ENCODE measurements at places on chromosomes 6 and 20. TPM values are rescaled to one million over a fixed set of nuclear protein-coding genes. Genes with fewer than 3 reads are reported as not detected.

DNA sequence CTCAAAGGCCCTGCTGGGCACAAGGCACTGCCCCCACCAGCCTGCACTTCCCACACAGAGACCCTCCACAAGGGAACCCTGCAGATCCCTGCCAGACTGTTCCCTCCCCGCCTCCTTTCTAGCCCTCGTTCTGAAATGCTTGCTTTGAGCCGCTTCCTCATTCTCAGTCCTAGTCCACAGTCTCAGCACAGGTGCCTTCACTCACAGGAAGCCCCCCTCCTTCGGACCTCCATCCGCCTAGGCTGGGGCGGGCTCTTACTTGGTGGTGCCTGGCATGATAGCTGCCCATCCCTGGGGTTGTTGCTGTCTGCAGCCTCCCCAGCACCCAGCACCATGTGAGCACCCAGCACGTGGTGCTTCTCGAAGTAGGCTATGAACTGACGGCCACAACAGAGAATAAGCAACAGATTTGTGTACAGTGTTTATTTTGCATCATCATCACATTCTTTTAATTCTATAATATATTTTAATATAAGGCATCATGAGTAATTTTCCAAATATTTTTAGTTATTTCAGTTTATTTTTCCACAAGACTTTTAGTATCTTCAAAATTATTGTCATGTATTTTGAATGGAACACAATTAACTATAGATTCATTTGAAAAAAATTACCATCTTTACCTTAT lies 12.3 kb downstream of the CST5 start:
- no peak for DNase-seq

DNA sequence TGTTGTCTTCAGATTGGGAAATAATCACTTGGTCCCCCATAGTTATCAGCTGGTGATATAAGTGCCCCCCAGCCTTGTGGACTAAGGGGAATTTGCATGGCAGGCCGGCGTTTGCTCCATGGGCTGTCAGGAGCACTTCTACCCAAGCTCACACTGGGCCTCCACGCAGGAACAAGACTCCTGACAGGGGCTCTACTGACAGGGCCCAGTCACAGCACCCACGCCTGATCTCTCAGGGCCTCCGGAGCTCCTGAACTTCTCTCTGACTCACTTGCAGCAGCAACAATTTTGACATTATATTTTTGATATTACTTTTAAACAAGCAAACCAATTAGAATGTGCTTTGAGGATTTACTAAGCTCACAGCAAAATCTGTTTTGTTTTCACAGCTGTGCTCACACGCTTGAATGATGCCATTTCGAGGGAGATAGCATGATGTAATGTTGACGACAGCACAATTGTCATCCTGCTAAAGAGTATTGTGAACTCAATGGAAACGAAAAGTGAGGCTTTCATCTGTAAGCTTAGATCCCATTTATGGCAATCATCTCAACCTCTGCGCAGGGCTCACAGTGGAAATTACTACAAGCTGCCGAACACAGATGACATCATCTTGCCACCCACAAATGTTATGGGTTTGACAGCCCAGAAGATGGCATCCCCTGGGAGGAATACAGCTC lies 28.7 kb upstream of the TXNDC5 start:
- DNase-seq: no peak

GRCh38 chr6:159103396-159104162 lies 58.8 kb upstream of the TAGAP start:
- DNase-seq: no peak

DNA sequence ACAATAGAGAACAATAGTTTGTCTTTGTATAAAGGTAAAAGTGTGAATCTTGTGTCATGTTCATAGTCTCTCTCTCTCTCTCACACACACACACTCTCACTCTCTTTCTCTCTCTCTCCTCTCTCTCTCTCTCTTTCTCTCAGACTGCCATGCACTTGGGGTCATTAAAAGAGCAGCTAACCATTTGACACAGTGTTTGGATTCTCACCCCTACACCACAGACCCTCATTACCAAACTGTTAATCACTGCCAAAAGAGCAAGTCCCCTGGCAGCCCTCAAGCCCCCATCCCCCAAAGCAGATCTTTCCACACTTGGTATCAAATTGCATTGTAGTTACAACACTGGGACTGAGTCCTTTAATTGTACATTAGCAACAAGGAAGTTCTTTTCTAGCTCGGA lies 305.8 kb upstream of the RSPO3 start:
- no peak for DNase-seq

DNA sequence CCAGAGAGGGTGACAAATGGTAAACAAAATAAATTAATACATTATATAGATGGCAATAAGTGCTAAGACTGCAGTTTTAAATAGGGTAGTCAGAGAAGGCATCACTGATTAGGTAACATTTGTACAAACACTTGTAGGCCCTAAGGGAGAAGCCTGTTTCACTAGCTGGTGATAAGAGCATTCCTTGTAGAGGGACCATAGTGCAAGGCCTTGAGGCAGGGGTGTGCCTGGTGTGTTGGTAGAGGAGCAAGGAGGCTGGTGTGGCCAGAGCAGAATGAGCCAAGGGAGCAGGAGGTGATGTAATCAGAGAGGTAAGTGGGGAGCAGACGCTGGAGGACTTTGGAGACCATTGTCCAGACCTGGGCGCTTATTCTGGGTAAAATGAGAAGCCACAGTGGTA lies 70.7 kb downstream of the ANKRD6 start:
- no peak for DNase-seq

DNA sequence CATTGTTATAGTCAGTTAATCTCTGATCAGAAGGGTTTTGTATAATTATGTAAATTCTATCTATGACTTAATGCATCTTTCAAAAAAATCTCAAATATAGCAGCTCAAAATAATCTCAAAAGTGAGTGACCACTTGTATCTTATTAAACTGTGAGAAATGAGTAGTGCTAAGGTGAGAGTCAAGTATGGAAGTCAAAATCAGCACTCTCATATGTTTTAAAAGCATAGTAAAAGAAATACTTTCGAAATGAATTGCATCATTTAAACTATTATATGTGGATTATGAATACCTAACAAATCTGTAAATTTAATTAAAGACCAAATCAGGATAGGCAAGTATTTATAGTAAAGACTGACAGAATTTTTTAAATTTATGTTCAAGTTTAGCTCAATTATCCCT lies 645.6 kb downstream of the PHF3 start:
- no peak for DNase-seq

- DNase-seq: no peak
These were observed 31.3 kb upstream of the CHD6 start for GRCh38 chr20:41649489-41649888.

GRCh38 chr6:125831659-125832058 lies 40.9 kb downstream of the NCOA7 start:
- no peak for DNase-seq

DNA sequence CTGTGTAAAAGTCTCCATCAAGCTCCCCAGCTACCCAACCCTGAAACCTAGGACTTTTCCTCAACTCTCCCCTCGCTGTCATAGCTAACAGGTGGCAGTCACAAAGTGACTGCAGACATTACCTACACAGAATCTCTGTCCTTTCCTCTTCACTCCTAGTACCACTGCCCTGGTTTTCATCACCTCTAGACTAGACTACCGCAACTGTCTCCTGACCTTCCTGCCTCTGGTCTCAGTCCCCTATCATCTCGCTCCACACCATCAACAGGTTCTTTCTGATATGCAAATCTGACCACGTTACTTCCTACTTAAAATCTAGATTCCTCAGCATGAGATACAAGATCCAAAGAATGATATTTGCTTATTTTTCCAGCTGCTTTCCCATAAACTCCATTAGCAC lies 93.8 kb downstream of the SMLR1 start:
- no peak for DNase-seq

DNA sequence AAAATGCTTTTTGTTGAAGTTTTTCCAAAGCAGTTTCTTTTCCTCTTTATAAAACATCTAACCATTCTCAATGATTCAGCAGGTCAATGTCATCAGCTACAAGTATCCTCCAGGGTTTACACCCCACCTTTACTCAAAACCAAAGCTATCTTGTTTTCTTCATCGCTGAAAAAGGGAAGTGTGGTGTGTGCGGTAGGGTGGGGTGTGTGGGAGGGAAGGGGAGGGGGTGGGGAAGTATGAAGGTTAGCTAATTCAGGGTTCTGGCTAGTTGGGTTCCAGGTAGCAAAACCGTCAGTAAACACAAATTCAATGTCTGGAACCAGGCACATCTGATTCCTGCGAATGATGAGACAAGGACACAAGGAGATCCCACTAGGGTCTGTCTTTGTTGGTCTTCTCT lies 189.6 kb downstream of the GJA10 start:
- DNase-seq: no peak

- peak; percentile 12 for DNase-seq
These were observed 580.7 kb downstream of the KIF16B start for GRCh38 chr20:15992564-15992963.

GRCh38 chr6:138907167-138907566 lies 80.9 kb downstream of the REPS1 start:
- DNase-seq: no peak

DNA sequence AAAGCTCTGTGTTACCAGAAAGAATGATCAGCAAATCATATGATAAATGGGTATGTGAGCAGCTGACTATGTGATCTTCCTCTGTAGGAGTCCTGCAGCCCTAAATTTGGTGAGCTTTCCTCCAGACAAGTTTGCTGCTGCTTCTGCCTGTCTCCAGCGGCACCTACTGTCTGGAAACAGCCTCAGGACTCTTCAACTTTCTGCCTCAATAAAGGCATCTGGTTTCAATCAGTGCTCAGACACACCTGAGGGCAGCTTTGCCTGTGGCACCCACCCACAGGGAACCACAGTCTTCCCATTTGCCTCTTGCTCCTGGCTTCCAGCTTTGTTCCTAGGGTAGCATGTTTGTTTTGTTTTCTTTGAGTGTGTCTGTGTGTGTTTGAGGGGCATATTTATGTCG lies 727.9 kb upstream of the MAN1A1 start:
- DNase-seq: no peak

GRCh38 chr6:89269981-89270380 lies 45.1 kb downstream of the GABRR2 start:
- DNase-seq: no peak

GRCh38 chr6:12178521-12178920 lies 111.6 kb upstream of the EDN1 start:
- no peak for DNase-seq

GRCh38 chr20:21941941-21942805 lies 236.7 kb downstream of the PAX1 start:
- DNase-seq: no peak

DNA sequence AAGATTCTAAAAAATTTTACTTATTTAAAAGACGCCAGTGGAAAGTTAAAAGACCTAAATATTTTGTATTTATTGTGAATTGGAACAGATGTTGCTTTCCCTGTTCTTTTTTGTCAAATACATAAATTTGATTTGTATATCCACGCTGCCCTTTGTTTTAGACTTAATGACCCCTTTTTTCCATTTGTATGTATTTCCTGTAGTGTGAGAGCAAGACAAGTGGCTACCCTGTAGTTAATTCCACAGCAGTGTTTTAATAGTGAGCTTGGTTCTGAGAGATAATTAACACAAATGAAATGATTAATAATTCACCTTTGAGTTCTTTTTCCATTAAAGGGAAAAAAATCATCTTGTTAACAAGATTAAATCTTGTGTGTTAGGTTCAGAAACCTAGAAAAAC lies 16.6 kb downstream of the SH3BGRL2 start:
- no peak for DNase-seq

- DNase-seq: no peak
These were observed 24.5 kb downstream of the ILRUN start for GRCh38 chr6:34671801-34672656.

DNA sequence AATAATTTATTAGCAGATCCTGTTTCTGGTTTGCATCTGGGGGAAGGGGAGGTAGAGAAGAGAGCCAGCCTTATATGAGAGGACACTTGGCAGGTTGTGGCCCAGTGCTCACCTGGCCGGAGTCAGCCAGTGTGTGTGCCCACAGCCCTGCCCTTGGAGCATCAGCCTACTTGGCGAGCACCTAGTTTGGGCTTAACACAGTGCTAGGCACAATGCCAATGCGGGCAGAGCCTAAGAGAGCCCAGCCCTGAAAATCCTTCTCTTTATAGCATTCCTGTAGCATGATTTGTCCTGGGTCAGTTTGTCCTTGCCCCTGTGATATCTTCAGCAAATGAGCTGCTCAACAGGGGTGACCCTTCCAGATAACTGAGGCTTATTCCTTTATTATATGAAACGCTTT lies 73.0 kb downstream of the SLX4IP start:
- no peak for DNase-seq

DNA sequence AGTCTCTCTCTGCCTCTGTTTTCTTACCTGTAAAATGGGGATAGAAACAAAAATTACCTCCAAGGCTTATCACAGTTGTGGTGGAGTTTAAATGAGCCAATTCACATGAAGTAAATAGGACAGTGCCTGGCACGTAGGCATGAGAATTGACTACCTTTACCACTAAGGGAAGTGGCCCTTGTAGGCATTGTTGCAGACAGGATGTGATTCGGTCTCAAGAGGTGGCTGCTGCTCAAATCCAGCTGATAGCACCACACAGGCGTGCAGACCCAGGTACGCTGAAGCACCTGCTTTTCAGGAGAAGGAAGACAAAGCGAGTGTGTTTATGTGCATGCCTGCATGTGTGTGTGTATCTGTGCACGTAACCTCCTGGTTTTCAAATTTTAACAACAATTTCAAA lies 108.6 kb downstream of the EYA2 start:
- no peak for DNase-seq

GRCh38 chr6:57313009-57313408 lies 4.4 kb upstream of the PRIM2 start:
- no peak for DNase-seq

GRCh38 chr20:43458422-43458924 lies 777 bp downstream of the SRSF6 start:
- peak; percentile 13 for DNase-seq

- no peak for DNase-seq
These were observed 3.4 kb downstream of the UBE3D start for GRCh38 chr6:83062225-83062624.

GRCh38 chr6:105493736-105494135 lies 90.9 kb upstream of the PREP start:
- DNase-seq: no peak

- no peak for DNase-seq
These were observed 621 bp downstream of the GPR63 start for GRCh38 chr6:96836631-96837080.

Gene GDAP1L1
- total RNA-seq: not detected

Gene CST2
- total RNA-seq: not detected

Gene AKAP12
- total RNA-seq: 81.0 TPM

Gene CST5
- not detected for total RNA-seq

Gene DPPA5
- not detected for total RNA-seq

Gene KIFC1
- total RNA-seq: 2.1 TPM

Gene HNF4A
- 74.4 TPM for total RNA-seq

Gene ADGRG6
- total RNA-seq: 13.9 TPM

Gene MYT1
- total RNA-seq: 0.17 TPM

Gene ASIP
- not detected for total RNA-seq

Gene DTNBP1
- total RNA-seq: 30.8 TPM

Gene CLPSL2
- not detected for total RNA-seq

Gene HTR1E
- 0.17 TPM for total RNA-seq

Gene ZSCAN12
- 5.8 TPM for total RNA-seq

Gene OLIG3
- not detected for total RNA-seq

Gene FRK
- 24.3 TPM for total RNA-seq
